T-helper 22 cell (primary cell): ENCODE measurements at places on chromosomes 12 and 14.

DNA sequence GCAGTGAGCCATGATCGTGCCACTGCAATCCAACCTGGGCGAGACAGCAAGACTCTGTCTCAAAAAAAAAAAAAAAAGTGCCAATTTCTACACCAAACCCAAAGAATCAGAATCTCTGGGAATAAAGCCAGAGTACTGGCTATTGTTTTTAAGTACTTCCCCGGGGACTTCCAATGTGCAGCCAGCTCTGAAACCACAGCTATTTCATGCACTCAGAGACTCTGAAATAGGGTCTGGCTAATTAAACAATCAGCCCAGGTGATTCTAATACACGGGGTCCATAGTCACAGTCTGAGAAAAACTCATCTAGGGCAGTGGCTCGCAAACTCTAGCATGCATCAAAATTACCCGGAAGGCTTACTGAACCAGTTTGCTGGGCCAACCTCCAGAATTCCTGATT is 56.3 kb downstream of the SIX6 start:
- no peak for DNase-seq

DNA sequence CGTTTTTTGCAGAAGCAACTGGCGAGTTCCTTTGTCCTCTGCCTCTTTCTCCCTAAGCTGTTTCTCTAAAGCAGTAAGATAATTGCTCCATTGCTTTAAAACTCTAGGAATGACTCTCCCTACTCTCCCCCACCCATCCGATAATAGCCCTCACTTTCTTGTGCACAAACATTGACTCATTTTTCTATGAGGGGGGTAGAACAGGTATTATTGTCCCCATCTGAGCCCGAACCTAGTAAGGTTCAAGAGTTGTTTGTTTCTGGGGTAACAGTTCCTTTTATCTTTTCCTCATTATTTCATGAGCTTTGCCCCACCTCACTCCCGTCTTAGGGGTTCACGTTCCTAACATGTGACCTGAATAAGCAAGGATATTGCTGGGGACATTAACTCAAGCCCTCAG is 190.6 kb downstream of the EMP1 start:
- no peak for DNase-seq

- DNase-seq, result no peak
These were observed 18.3 kb downstream of the IL26 start for GRCh38 chr12:68207276-68207675.

DNA sequence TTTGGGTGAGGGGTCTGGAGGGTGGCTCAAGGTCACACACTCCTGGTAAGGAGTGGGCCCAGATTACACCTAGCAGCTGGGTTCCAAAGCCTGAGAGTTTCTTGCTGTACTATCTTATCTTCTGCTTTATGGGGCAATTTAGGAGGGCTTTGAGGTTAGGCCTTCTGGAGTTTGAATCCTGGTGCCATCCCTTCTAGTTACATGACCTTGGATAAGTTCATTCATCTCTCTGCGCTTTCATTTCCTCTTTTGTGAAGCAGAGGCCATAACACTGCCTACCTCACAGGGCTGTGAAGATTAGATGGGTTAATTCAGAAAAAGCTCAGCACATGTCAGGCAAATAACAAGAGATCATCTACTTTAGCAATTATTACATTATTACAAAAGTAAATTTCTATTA is 7.4 kb upstream of the KRT77 start:
- no peak for DNase-seq

DNA sequence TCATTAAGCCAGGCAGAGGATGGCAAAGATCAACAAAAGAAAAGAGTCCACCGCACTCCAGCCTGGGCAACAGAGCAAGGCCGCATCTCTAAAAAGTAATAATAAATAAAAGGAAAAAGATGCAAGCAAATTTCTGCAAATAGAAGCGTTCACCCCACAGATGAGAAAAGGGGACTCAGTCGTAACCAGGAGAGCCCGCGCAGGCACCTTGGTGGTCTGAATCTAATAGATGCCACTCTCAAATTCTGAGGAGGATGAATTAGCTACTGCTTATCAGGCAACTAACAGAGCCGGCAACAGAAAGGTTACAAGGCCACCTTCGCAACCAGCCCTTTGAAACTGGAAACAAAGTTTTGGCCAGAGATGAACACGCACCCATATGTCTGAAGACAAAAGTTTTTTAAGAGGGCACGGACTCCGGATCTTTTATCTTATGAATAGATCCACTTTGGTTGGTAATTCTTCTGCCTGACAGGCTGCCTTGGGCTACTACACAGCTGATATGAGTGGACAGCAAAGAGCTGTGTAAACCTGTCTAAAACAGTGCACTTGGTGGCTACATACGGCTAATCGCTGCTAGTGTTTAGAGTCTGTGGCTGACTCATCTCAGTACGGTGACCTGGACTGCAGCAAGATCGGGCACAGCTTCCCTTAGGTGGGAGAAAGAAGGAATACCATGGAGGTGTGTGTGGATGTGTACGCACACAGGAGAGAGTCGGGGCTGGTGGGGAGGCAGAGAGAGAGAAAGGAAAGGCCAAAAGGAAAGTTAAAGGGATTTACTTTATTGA is 32.9 kb upstream of the TTC7B start:
- no peak for DNase-seq

DNA sequence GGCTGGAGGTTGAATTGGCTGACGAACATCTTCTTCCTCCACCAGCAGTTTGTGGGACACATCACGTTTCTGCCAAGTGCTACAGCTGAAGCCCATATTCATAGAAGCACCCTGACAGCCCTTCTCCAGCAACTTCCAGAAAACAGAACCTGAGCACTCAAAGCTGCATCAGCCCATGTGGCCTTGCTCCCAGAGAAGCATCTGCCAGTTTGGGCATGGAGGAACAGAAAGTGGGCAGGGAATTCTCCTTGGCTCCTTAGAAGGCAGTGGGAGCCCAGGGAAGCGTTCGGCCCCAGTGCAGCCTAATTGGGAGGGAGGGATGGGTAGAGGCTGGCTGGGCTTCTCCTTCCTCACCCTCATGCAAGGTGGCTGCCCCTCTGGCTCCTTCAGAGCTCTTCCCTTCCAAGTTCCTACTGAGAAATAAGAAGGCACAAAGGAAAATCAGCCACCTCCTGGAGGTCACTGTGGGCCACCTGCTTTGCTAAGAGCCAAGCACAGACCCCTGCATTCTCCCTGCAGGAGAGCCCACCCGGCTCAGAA is 4.1 kb upstream of the NGB start:
- DNase-seq, result no peak

DNA sequence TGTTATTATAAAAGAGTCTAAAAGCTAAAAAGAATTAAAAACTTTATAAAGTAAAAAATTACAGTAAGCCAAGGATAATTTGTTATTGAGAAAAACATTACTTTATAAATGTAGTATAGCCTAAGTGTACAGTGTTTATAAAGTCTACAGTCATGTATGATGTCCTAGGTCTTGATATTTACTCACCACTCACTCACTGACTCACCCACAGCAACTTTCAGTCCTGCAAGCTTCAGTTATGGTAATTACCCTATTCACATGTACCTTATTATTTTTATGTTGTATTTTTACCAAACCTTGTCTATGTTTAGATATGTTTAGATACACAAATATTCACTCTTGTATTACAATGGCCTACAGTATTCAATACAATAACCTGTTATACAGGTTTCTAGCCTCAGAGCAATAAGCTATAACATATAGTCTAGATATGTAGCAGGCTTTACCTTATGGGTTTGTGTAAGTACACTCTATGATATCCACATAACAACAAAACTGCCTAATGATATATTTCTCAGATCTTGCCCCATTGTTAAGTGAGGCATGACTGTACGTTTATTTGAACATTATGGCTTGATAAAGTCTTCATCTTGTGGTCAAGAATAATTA is 113.7 kb upstream of the KITLG start:
- DNase-seq, result no peak

DNA sequence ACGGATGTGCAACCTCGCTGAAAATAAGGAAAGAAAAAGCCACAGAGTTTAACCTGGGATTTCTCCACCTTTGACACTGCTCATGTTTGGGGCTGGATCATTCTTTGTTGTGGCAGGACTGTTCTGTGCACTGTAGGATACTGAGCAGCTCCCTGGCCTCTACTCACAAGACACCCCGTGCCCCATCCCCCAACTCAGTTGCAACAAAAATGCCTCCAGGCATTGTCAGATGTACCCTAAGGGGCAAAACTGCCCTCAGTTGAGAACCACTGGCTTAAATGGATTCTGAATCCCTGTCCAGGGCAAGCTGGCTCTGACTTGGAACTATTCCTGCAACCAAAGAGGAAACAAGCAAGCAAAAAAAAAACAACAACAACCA is 2.1 kb downstream of the GLTP start:
- DNase-seq, result no peak

- DNase-seq, result no peak
These were observed 28.9 kb downstream of the PNMA1 start for GRCh38 chr14:73685328-73685727.

GRCh38 chr14:24098927-24099813 is 5.1 kb downstream of the PCK2 start:
- DNase-seq, result no peak

DNA sequence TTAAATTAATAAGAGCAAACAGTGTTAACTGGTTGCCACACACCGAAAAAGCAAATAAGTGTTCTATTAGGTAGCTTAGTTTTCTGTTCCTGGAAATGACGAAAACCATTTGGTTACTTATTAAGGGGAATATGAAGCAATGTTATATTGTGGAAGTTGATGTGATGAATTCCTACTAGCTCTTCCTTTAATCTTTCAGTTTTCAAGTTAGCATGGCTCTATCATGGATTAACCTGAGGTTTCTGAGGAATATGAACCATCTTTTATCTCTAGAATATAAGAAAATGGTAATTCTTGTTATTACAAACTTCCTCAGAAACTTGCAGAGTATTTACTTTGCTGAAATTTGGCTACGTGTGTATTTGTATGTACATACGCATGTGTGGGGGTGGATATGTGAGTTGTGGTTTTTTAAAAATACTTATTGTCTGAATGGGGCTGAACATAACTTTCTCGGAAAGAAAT is 245.7 kb downstream of the KCNC2 start:
- no peak for DNase-seq

- no peak for DNase-seq
These were observed 89.7 kb upstream of the DHRS4 start for GRCh38 chr14:23863836-23864235.

GRCh38 chr12:119505001-119505400 is 88.6 kb upstream of the TMEM233 start:
- no peak for DNase-seq

GRCh38 chr12:49131894-49132461 is 783 bp upstream of the TUBA1B start:
- no peak for DNase-seq

GRCh38 chr14:61911574-61911973 is 149.4 kb downstream of the SNAPC1 start:
- DNase-seq, result no peak

GRCh38 chr12:70933133-70933532 is 12.6 kb upstream of the PTPRR start:
- DNase-seq, result no peak

DNA sequence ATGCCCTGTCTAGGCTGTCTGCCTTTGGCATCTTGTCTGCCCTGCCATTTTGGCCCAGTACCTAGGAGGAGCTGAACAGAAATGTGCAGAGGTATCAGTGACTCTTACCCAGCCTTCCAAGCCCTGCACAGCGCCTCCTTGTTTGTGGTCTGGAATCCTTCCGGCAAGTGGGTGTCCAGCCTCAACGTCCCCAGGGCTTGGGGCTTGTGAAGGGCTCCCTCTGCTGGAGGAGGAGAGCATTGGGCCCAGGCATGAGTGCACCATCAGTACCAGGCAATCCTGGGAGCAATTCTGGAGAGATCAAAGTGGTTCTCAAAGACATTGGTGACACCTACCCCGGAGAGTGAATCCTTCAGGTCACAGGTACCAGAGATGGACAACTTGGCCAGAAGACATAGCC is 2.4 kb upstream of the TCL1B start:
- DNase-seq, result no peak

DNA sequence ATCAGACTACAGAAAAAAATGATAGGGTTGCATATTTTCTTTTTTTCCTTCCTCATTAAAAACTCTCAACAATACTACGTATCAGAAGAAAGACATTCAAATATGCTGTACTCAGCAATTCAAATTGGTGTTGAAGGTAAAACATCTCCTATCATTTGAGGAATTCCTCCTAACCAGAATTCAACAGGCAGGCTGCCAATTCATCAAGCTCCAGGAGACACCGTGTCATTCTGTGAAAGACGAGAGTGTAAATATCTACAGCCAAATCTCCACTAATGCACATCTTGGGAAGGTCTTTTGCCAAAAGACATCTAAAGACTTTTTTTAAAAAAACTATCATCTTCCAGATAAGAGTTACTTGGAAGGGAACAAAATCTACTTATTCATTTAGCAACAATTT is 26.6 kb downstream of the NT5DC3 start:
- DNase-seq, result no peak

- no peak for DNase-seq
These were observed 205.2 kb upstream of the RTL1 start for GRCh38 chr14:101108579-101109346.

DNA sequence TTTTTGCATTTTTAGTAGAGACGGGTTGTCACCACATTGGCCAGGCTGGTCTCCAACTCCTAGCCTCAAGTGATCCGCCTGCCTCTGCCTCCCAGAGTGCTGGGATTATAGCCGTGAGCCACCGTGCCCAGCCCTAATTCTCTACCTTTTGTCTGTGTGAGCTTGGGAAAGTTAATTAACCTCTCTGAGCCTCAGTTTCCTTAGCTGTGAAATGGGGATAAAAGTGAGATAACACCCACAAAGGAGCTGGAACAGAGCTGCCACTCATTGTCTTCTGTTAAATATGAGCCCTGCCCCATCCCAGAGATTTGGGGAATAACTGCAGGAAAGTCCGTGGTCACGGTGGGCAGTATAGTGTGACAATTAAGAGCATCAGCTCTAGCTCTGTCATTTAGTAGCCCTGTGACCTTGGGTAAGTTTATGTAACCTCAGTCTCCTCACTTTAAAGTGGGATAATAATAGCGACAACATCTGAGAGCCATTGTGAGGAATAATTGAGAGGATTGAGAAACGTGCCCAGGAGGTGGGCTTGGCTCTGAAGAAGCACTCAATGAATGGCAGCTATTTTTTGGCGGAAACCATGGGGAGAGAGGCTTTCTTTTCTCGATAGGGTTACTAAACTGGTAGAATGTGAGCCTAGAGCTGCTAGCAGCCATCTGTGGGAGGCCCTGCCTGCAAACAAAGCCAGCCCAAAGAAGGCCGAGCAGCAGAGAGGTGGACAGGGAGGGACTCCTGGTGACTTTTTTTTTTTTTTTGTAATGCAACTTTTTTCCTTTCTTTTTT is 60.8 kb upstream of the MED13L start:
- DNase-seq, result no peak
